ENCODE measurements at places on chromosomes 6 and 20.
A peak's percentile ranks its signal among the peaks of the same experiment; 100 is the strongest.

DNA sequence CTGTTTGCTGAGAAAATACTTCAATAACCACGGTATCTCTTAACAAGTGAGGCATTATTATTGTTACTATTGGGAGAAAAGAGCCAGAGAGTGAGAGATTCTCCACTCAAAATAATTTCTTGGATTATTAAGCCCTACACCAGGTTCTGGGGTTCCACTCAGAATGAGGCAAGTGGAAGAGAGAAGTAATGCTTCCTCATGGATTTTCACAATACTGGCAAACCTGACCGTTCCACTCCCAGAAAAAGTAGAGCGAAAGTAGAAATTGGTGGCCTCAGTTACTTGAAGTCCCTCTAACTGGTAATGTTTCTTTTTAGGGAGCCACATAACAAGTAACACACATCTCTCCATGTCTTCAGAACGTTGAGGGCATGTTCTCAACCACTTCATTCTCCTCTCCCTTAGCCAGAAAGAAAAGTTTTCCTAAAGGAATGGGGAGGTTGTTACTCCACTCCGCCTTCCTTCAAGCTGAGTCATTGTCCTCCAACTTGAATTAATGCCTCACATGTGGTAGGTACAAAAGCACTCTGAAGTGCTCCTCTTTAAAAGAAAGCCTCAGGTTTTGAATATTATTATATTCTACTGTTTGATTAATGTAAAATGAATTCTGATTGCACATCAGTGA, 1.9 kb downstream of the BAG2 start:
- peak; percentile 49 for DNase-seq

DNA sequence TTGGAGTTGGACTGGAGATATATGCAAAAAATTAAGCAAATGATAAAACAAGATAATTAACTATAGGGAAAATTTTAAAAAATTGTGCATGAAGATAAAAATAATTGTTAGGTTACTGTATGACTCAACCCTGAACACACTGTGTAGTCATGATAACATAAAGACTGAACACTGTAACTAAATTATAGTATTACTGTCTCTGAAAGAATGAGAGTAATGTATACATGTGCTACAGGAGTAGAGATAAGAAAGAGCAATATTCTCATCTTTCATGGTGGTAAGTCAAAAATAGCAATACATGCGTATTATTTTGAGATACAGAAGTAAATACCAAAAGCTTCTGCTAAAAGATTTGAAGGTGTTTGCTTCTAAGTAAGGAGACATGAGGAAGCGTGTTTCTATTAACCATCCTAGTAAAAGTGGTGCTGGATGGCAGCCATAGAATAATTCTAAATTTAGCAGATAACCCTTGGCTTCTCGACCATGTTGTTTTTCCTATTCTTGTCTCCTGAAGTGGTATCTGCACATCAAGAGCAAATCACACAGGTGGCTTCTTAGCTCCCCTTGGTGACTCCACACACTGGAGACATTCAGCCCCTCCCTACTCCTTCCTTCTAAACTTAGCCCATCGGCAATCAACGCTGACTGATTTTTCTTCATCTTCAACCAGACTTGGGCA, 390.6 kb upstream of the PLCB4 start:
- DNase-seq: no peak

- no peak for DNase-seq
Observed at GRCh38 chr6:29850011-29850553, 22.5 kb downstream of the HLA-G start.

DNA sequence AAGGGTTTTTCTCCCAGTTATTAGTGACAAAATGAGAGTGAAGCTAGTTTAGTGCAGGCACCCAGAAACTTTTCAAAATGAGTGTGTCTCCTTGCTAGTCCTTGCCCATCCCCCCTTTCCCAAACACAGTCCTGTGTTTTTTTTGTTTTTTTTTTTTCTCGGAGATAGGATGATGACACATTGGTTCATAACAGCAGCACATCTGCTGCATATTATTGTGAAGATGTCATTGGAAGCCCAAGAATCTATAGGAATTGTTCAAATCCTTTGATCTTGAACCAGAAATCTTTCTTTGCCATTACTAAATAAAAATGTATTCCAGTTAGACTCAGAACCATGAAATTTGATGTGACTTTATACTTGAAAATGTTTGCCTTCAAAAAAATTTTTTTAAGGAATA, 162.4 kb downstream of the FRK start:
- no peak for DNase-seq

- no peak for DNase-seq
Observed at GRCh38 chr6:137746264-137746663, 120.8 kb upstream of the TNFAIP3 start.

DNA sequence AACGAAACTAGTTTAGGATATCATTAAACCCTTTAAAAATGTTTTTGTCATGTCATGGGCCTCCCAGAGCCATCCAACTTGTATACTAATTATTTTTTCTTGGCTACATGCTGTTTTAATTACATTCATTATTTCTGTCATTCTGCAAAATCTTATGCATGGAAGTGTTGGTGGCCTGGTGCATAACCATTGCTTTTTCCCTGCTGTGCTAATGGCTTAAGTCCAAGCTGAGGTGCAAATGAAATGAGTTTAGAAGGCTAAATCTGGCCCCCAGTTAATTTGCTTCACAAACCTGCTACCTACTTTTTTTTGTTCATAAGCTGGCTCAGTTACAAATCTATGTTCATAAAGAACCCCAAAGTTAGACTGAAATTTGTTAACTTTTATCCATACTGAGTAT, 1249.9 kb downstream of the EPHA7 start:
- no peak for DNase-seq

DNA sequence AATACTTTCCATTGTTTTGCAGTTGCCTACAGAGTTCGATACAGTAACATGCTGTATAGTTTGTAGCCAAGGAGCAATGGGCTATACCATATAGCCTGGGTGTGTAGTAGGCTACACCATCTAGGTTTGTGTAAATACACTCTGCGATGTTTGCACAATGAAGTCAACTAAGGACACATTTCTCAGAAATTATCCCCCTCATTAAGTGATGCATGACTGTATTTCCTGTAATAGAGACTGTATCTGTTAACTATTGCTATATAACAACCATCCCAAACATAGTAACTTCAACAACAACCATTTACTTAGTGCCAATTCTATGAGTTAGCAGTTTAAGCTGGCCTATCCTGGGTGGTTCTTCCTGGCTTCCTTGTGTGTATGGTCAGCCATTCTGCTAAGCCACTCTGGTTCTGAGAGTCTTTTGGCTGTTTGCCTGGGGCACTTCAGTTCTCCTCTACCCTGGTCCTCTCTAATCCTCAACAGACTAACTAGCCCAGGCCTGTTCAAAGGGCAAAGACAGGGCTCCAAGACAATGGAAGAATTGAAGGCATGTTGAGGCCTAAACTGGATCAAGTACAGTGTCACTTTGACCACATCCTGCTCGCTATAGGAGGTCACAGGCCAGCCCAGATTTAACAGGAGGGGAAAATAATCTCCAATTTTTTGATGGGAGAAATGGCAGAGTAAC, 124.0 kb downstream of the PLCB1 start:
- DNase-seq: no peak

DNA sequence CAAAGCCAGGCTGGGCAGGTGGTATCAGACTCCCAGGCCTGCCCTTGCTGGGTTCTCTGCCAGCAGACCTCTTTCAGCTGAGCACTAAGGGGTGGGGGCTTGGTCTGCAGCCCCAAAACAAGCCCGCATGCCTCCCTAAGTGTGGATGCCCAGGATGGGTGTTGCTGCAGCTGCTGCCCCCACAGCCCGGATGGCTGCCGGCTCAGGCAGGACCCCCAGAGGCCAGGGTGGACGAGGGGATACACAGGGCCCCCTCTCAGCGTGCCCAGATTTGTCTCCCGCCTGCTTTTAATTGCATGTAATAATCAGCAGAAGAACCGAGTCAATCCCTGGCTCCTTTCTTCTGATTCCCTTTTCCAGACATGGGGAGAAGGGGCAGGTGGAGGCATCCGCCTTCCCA, 60.8 kb downstream of the VEGFA start:
- no peak for DNase-seq

DNA sequence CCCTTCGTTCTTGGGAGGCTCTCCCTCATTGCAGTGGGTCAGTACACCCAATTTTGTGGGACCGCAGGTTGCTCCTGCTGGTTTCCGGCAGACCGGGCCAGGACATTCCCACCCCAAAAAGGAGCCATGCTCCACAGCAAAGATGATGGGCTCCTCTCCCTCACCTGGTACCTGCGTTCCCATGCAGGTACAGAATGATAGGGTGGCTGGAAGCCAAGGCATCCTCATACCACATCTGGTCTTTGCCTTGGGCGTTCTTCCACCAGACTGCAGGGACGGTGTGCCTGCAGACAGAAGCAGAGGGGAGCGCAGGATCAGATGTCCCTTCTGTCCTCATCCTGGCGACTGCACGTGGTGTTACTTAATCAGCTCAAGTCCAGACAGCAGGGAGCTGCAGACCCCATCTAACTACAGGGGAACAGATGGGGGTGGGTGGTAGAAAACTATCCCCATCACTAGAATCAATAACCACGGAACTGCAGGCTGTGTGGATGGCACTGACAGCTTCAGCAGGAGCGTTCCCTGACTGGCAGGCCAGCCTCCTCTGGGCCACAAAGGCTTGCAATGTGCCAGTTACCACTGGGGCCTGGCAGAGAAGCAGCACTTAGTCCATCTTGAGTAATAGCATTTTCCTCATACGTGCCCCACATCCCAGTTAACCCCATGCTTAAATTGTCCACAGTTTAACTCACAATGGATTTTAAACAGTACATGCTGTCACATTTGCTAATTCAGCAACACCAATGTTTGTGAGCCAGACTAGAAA, 70.4 kb downstream of the ABHD12 start:
- DNase-seq: no peak

DNA sequence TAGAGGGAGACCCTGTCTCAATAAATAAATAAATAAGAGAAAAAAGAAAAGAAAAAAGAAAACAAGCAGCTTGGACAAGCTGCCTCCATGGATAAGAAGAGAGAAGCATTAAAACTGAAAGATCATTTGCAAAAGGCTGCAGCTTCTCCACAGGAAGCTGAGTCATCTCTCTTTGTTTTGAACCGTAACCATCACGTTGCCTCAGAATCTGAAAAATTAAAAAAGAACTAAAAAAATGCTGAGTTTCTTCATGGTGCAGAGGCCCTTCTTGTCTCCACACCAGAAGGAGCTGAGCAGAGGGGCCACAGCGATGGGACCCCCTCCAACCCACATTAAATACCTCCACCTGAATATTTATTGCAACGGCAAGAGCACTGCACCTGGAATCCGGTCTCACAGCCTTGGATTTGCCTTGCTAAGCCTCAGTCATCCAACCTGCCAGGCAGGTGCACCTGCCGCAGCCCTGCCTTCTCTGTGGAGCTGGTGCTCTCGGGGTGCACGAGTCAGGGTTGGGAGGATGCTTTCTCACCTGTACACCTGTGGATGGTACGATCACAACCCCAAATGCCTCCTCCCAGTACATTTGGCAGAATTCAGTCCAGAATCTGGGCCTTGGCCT, 28.1 kb downstream of the TOX2 start:
- DNase-seq: peak; percentile 78

GRCh38 chr20:44449864-44450263, 25.8 kb upstream of the TTPAL start:
- no peak for DNase-seq

DNA sequence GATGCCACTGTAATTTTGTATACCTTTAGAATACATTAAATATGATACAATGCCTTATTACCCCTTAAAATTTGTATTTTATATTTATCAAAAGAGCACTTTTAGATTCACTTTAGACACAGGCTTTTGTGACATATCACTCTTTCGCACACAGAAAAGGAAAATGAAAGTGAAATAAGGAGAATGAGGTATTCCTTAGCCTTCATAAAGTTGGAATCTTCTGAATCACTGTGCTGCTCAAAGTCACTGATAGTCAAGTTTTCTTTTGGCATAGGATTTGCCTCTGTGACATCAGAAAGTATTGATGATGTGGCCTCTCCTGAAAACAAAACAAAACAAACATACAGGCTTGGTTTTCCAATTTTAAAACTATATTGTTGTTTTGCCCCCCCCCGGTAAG, 1097.1 kb downstream of the KIF16B start:
- no peak for DNase-seq

DNA sequence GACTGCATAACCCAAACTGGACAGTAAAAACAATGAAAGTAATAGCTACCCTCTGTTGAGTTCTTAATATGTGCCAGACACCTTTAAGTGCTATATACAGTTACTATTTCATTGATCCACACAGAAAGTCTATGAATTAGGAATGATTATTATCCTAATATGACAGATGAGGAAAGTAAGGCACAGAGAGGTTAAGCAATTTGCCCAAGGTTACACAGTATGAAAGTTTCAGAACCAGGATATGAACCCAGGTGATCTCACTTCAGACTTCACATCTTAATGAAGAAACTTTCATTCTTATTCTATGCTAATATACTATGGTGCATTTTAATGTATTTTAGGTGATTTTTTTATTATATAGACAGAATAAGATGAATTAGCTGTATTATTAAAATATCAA, 40.6 kb upstream of the RIPPLY2 start:
- no peak for DNase-seq

DNA sequence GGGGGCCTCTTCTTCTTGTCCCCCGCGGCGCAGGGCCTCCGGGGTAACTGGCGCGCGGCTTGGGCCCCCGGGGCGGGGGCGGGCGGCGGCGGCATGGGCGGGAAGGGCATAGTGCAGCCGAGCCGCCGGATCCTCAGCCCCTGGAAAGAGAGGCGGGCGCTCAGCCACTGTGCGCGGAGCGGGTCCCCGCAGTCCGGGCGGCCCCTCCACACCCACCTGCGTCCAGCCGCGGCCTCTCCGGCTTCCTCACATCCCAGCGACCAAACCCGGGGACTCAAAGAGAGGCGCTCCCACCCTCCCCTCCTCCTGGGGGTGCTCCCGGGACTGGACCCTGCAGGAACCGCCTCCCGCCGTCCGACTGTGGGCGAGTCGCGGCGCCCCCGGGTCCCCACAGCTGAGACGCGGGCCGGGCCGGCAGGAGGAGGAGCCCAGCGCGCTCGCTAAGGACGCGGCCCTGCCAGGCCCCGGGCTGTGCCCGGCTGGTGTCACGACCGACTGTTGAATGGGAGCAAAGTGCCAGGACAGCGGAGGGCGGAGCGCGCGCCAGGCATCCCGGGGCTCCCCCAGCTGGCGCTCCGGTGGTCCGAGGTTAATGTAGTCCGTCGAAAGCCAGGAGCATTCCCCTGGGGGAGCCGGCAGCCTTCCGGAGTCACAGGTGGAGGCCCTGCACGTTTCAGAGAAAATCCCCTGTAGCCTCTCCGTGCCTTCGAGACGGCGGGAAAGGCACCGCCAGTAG, at the start of gene PRR18:
Gene PRR18 (minus strand): TSS at position 360 of the 736 bp plus-strand sequence. CDS start 250 bp downstream, at position 110.
- DNase-seq: no peak

DNA sequence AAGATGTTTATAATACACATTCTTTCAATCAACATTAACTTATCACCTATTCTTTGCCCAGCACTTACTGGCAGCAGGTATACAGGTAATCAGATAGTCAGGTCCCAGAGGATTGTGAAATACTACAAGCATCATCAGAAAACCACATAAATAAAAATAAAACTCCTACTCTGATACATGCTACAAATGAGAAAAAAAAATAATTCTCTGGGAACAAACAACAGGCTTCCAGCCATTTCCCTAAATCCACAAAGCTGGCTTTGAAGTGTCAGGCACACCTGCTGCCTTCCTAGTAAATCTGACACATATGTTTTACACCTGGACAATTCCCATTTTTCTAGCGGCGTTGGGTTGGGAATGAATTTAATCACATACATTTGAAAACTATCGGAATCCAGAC, 384.5 kb upstream of the CDH4 start:
- no peak for DNase-seq

All from KBM-7 (cell line).